ENCODE measurements at places on chromosomes 6 and 20.

GRCh38 chr6:31821301-31822035, 6.1 kb upstream of the HSPA1B start:
- no peak for DNase-seq

GRCh38 chr6:149212206-149212605, 105.3 kb upstream of the TAB2 start:
- DNase-seq = no peak

DNA sequence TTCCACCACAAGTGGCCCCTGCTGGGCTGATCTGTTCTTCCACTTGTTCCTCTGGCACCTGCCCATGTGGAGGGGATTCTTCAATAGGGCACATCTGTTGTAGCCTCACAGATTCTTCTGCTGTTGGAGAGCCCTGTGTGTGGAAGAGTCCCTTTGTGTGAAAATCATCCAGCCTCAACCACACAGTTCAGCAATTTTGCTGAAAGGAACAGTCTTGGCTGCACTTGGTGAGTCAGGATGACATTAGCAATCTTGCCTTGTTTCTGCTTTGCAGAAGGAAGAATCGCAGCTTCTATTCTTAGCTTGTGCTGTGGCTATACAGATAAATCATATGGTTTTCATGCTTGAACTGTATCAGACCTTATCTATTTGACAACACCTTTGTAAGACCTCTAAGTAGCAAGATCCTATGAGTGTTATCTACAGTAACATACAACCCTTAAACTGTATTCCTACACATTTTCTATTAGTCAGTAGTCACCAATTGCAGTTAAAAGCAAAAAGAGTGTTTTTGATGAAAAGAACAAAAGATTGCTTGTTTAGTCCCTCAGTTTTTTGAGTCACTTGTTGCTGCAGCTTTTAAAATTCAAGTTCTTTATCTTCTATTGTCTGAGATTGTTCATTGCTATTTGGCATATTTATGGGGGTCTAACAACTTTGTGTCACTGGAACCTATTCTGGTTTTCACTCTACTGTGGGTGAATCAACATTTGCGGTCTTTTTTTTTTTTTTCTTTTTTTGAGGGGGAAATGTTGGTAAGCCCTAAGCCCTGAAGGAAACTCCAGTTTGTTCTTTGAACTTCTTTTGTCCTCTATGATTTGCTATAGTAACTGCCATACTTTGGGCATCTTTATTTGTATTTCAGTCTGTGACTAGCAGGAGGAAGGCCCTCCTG, 231.6 kb downstream of the TFAP2B start:
- DNase-seq = no peak

GRCh38 chr6:149140910-149141290, 176.6 kb upstream of the TAB2 start:
- DNase-seq = no peak

DNA sequence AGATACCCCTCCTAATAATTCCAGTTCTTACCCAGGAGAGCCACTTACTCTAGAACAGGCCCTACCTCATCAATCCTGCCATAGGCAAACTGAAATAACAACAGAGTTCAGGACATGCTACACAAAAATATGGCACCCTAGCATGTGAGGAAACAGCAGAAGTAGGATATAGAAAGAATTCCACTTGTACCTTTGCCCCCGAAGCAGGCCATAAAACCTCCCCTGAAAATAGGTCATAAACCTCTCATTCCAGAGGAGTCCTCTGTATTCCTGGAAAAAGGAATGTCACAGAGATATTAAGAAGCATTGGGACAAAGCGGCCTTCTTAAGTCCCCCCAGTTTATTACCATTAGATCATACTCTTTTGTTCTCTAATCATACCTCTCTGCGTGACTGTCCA, 504.3 kb upstream of the MARCKS start:
- no peak for DNase-seq
